ENCODE measurements at places on chromosomes 2 and 18.

- DNase-seq = no peak
Measured at GRCh38 chr2:166031054-166031453, 77.5 kb upstream of the TTC21B start.

GRCh38 chr2:233799087-233799665 is 21.0 kb downstream of the MROH2A start:
- DNase-seq = no peak

DNA sequence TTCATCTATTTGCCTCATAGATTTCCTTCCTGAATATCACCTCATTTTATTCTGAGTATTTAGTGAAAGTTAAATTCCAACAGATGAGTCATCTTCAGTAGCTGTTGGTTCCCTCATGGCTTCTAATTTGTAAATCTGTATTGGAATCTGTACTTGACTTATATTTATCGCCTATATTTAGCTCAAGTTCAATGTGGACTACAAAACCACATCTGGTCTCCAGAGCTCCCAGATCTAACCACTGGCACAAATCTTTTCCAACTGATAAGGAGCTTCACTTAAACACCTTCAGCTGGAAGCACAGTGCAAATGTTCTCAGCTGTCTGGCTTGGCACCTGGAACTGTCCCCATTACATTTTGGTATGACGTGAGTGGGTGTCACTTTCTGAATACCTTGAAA is 82.8 kb upstream of the DSEL start:
- no peak for DNase-seq

GRCh38 chr2:53633441-53633840 is 134.2 kb upstream of the CHAC2 start:
- DNase-seq = peak; percentile 11

GRCh38 chr18:39958876-39959275 is 1996.2 kb upstream of the PIK3C3 start:
- no peak for DNase-seq

- no peak for DNase-seq
Measured at GRCh38 chr18:58671632-58672564, 633 bp downstream of the MALT1 start.

GRCh38 chr2:648476-649424 is 28.5 kb downstream of the TMEM18 start:
- DNase-seq = no peak
